Left renal pelvis (tissue), 4 donors: ENCODE measurements at places on chromosomes 13 and 19.

GRCh38 chr19:23440207-23440606 is 44.9 kb upstream of the ZNF91 start:
- no peak for DNase-seq

- DNase-seq = no peak
These were observed 244.2 kb downstream of the TEX29 start for GRCh38 chr13:111564606-111565005.

DNA sequence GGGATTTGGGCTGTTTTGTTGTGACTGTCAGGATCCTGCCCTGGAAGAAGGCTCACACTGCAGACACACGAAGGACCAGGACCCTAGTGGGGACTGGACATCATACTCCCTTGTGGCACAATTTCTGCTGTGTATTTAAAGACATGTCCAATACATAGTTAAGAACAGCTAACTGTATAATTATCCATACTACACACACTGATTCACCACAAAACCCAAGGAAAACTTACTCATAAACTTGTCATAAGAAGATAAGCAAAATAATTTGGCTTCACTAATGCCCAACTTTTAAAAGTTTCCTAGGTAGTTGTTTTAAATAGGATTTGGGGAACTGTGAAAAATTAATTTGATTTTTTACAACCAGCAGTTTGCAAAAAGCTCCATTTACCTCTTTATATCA is 46.1 kb downstream of the LATS2 start:
- no peak for DNase-seq

DNA sequence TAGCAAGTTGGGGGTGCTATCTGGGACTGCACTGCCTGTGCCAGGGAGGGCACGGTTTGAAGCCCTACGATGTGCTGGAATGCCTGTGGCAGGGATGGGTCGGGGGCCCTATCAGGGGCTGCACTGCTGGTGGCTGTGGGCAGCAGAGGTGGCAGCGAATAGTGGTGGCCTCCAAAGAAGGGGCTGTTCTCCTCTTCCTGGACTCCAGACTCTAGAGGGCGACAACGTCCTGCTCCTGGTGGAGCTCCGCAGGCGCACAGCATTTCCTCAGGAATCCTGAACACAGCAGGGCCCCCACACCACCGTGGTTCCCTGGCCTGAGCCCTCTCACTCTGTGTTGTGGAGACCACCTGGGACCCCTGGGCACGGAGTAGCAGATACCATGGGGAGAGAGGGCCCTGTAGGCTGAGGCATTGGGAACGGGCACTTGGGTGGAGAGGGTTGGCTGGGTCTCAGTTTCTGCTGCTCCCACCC is 145.6 kb downstream of the TNFRSF19 start:
- DNase-seq = no peak

DNA sequence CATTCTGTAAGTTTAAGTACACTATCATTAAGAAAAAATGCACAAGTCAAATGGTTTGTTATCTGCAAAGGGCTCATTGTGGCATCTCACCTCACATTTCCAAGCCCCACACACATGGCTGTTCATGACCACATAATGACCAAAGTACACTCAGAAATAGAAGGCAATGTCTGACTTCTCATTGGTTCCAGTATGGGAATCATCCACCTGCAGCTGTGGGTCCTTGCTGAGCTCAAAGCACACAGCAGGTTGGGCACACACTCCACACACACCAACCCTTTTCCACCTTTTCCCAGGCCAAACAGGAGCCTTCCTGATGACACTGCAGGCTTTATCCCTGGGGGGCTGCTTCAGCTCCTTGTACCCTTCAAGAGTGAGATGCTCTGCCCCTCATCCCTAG is 11.8 kb downstream of the CLC start:
- DNase-seq = no peak

DNA sequence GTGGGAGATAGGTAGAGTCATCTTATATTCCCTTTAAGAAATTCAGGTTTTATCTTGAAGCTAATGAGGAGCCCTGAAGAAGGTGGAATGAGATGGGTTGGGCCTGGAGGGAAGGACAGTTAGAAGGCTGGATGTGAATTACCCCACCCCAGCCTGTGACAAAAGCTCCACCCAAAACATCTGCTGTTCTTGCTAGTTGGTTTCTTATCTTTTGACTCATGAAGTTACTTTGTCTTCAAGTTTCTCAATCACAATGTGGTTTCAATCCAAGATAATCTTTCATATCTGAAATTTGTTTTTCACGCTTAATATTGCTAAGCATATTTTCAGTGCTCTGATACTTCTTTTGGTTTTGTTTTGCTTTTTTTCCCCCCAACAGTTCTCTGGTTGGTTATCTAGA is 38.3 kb upstream of the HMGB1 start:
- no peak for DNase-seq

- DNase-seq = no peak
These were observed 173.5 kb upstream of the LSM14A start for GRCh38 chr19:33998739-33999345.

GRCh38 chr13:27791146-27791900 is 960 bp upstream of the GSX1 start:
- DNase-seq = no peak

- DNase-seq = no peak
These were observed 1224.2 kb downstream of the SLITRK5 start for GRCh38 chr13:88895261-88895941.

GRCh38 chr13:28601581-28601980 is 57.3 kb upstream of the POMP start:
- DNase-seq = no peak

DNA sequence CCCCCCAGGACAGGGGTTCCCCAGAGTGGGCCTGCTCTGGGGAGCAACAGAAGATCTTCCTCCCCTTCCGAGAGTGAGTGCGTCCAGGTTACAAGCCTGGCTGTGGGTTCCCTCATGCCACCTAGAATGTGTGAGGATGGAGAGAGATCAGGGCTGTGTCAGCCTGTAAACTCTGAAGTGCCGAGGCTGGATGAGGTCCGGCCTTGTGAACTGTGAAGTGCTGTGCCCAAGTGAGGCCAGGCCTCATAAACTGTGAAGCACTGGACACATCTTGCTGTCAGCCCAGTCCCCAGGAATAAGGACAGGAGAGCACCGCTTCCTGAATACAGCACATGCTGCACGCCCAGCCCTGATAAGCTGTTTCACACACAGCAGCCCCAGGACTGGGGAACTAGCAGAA is 7.6 kb downstream of the KCNN1 start:
- DNase-seq = no peak

DNA sequence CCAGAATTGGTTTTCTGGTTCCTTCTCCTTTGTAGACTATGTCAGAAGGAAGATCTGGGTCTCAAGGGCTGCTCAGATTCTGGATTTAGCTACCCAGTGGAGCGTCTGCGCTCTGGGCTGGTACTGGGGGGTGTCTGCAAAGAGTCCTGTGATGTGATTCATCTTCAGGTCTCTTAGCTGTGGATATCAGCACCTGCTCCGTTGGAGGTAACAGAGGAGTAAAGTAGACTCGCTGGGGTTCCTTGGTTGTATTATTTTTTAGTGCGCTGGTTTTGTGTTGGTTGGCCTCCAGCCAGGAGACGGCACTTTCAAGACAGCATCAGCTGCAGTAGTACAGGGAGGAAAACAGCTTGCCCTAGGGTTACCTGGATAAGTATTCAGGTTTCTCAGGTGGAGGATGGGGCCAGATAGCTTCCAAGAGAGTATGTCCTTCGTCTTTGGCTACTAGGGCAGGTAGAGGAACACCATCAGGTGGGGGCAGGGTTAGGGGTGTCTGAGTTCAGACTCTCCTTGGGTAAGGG is 10.4 kb upstream of the KLK15 start:
- no peak for DNase-seq

- DNase-seq = no peak
These were observed 36.4 kb downstream of the CCL25 start for GRCh38 chr19:8088752-8089663.

GRCh38 chr19:2623798-2624197 is 78.7 kb downstream of the GNG7 start:
- DNase-seq = no peak

DNA sequence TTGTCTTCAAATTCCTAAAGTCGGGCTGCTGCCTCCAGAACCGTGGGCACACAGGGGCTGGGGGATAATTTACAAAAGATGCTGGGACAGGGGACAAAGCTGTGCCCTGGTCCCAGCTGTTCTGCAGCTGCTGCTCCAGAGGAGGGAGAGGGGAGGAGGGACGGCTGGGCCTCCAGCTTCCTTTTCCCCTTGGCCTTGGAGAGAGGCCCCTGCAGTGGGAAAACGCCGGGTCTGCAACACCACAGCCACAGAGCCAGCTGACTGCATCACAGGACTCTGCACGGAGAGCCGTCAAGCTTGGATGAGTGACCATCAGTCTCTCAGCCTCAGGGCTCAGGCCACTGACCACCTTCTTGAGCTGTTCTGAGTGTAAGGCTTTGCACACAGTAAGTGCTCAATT is 6.1 kb downstream of the DOCK6 start:
- DNase-seq = no peak

DNA sequence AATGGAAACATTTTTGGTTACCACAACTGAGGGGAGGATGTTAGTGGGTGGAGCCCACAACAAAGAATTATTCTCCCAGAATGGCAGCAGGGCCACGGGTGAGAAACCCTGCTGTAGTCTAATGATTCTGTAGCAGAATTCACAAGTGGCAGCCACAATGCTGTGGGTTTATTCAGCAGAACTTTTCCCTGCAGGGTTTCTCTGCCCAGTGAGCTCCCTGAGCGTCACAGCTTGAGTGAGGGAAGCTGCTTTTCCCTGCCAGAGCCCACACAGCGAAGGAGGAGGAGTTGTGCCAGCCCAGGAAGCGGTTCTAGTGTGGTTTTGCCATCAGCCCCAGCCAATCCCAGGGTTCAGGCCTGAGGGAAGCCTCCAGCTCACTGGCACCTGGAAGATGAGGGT is 4.4 kb downstream of the ATP12A start:
- DNase-seq = no peak

GRCh38 chr13:114161644-114162532 is 17.2 kb upstream of the CFAP97D2 start:
- DNase-seq = no peak

DNA sequence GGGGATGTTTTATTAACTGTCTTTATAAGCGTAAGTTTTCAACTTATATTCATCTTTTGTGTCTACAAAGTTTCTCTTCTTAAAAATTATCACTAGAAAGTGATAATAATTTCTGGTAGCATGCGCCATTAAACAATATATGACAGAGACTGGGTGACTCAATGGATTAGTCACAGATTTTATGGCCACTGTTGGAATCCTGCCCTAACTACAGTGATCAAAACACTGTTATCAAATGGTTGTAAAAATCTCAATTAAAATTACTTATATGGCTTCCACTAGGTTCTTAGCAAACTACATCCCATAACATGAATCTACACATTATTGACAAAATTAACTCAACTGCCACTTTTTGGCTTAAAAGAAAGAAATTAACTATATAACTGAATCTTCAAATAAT is 350.0 kb downstream of the DACH1 start:
- DNase-seq = no peak

DNA sequence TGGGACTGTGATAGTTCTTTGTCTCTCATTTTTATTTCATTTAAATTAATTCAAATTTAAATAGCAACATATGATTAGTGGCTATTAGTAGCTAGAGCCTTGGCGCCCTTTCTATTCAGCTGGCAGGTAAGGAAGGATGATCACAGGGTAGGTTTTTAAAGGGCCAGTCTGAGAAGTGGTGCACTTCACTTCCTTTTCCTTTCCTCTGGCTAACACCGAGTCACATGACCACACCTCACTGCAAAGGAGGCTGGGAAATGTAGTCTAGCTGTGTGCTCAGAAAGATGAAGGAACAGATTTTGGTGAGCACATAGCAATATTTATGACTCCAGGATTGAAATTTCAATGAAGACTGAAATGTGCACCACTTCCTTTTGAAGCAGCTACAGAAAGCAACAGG is 128.7 kb downstream of the TSHZ3 start:
- DNase-seq = no peak

DNA sequence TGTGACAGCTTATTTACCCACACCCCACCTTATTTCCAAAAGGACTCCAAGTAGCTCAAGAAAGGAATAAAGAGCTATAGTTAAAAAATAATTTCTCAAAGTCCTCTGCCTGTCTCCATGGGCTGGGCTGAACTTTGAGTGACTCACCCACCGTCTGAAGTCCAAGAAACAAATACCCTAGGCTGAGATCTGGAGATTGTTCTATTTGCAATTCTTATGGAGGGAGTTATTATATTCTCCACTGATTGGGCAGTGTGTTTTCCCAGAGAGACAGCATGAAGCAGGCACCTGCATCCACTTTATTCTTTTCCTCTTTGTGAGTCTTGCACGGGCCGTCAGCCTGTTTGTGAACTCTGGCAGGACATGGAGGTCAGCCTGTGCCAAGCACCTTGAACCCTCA is 63.2 kb downstream of the SHISA2 start:
- DNase-seq = no peak
